ENCODE measurements at places on chromosomes 2 and 18. TPM values are rescaled to one million over a fixed set of nuclear protein-coding genes. Genes with fewer than 3 reads are reported as not detected.

DNA sequence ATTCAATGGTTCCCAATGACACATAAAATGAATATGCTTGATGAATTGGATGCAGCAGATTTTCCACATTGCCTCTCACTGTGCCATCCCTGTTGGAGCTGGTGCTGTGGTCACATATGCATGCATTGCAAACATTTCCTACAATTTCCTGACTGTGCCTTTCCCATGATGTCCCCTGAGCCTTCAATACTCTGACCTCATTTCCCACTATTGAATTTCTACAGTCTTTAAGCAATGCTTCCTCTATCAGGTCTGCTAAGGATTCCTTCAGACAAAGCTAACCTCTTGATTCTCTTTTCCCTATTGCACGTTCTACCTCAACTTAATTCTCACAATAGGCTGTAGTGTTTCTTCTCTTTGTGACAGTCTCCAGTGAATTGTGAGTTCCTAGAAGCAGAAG lies 342.5 kb upstream of the CRIM1 start:
- no peak overlapping the region for H3K4me3 ChIP-seq
- no peak overlapping the region for H3K27ac ChIP-seq
- H3K36me3 ChIP-seq = no peaks in the 10 kb centered on the region

LMAN1 gene
- 65.2 TPM for total RNA-seq

GRCh38 chr18:48222118-48222517 lies 187.1 kb downstream of the ZBTB7C start:
- no peaks in the 10 kb centered on the region for H3K36me3 ChIP-seq
- no peak overlapping the region for H3K4me3 ChIP-seq
- no peak overlapping the region for H3K27ac ChIP-seq
- no peaks in the 10 kb centered on the region for H3K4me1 ChIP-seq

DNA sequence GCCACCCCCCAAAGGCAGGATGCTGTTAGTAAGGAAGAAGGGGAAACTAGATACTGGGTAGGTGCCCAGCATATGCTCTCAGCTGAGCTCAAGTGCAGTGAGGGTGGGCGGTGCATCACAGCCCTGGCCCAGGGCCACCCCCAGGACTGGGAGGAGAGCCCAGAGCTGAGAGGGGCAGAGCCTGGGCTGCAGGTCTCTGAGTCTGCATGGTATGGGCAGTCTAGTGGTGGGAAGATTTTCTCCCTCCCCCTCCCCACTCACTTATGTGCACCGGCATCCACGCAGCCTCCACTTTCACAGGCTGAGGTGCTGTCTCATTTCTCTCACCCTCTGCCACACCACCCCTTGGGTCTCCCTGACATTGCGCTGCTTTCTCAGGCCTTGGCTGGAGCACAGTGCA lies 48.5 kb upstream of the CAB39 start:
- no peaks in the 10 kb centered on the region for H3K27me3 ChIP-seq
- H3K36me3 ChIP-seq = no peaks in the 10 kb centered on the region
- no peak overlapping the region for H3K27ac ChIP-seq
- no peak for DNase-seq
- H3K4me1 ChIP-seq = no peaks in the 10 kb centered on the region
- no peak overlapping the region for H3K4me3 ChIP-seq

GRCh38 chr18:79792988-79793355 lies 4.8 kb upstream of the KCNG2 start:
- no peak overlapping the region for H3K4me3 ChIP-seq
- H3K4me1 ChIP-seq = peaks cover 12% of the 10 kb centered on the region
- no peaks in the 10 kb centered on the region for H3K36me3 ChIP-seq

- no peaks in the 10 kb centered on the region for H3K4me1 ChIP-seq
- no peak for DNase-seq
- no peaks in the 10 kb centered on the region for H3K36me3 ChIP-seq
- H3K27ac ChIP-seq = no peak overlapping the region
- no peak overlapping the region for H3K4me3 ChIP-seq
Measured at GRCh38 chr2:13504808-13505207, 788.1 kb downstream of the TRIB2 start.

DNA sequence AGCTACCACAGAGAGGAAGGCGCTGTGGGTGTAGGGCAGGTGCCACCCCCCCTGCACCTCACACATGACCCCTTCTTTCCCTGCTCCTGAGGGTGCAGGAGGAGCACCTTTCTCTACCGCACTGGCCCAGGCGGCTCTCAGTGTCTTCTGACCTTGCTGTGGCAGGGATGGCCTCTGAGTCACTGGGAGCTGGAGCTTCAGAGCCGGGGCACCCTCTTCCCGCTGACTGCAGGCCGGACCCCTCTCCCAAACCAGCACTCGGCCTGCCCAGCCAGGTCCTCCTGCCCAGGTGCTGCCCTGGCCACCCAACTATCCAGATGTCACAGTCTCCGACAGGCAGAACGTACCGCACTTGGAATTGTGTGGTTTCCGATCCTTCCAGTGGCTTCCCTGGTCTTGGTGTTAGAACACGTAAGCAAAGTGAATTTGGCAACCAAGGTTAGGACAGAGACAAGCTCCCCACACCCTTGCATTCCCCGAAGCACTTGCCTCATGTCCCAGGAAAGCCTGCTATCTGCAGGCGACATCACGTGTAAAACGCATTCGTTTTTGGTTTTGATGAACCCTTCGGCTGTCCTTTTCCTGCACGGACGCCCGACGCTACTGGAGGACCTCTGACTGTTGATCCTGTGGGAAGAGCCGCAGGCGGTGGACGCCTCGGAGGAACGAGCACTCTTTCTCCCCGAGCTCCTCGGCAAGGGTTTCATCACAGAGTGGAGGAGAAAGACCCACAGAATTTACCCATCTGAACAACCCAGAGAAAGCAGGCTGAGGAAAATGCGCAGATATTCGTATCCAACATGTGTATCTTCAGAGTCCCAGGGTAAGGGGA lies 24.7 kb upstream of the KCNG2 start:
- H3K4me3 ChIP-seq = no peak overlapping the region
- peak; percentile 38 for DNase-seq
- H3K27me3 ChIP-seq = peaks cover 6% of the 10 kb centered on the region
- no peaks in the 10 kb centered on the region for H3K4me1 ChIP-seq

ZNF396 gene
- total RNA-seq = 1.9 TPM

DNA sequence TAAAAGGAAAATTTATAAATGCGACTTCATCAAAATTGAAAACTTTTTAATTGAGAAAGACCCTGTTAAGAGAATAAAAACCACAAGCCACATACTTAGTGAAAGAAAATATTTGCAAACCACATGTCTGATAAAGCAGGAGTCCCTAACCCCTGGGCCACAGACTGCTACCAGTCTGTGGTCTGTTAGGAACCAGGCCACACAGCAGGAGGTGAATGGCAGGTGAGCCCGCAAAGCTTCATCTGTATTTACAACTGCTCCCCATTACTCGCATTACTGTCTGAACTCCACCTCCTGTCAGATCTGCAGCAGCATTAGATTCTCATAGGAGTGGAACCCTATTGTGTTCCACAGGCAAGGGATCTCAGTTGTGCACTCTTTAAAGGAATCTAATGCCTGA lies 95.5 kb upstream of the CRACDL start:
- no peak overlapping the region for H3K27ac ChIP-seq
- no peaks in the 10 kb centered on the region for H3K27me3 ChIP-seq
- no peak overlapping the region for H3K4me3 ChIP-seq
- H3K36me3 ChIP-seq = no peaks in the 10 kb centered on the region

- H3K4me3 ChIP-seq = no peak overlapping the region
- no peaks in the 10 kb centered on the region for H3K4me1 ChIP-seq
- no peak overlapping the region for H3K27ac ChIP-seq
- no peak for DNase-seq
Measured at GRCh38 chr2:25891672-25892071, 13.4 kb upstream of the ASXL2 start.

FAM237A gene
- not detected for total RNA-seq

SLC9A4 gene
- not detected for total RNA-seq

- DNase-seq = peak; percentile 48
- no peak overlapping the region for H3K4me3 ChIP-seq
- peaks cover 16% of the 10 kb centered on the region for H3K4me1 ChIP-seq
- no peaks in the 10 kb centered on the region for H3K36me3 ChIP-seq
- H3K27ac ChIP-seq = no peak overlapping the region
Measured at GRCh38 chr2:119691651-119692245, 12.7 kb downstream of the TMEM177 start.

DNA sequence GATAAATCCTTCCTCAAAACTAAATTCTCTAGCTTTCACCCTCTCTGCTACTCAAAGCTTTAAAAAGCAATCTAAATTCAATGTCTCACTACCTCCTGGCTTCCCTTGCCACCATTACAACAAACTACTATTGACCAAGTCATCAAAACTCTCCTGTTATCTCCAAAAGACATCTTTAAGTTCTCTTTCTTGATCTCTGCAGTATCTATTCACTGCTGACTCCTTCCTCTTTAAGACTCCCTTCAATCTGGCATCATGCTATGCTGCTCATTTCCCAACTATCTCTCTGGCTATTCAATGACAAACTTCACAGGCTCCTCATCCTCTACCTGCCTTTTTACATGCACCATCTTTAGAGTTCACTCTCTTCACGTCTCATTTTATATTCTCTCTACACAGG lies 5.9 kb downstream of the PPP3R1 start:
- H3K36me3 ChIP-seq = no peaks in the 10 kb centered on the region
- H3K4me1 ChIP-seq = peaks cover 73% of the 10 kb centered on the region
- H3K4me3 ChIP-seq = no peak overlapping the region
- no peaks in the 10 kb centered on the region for H3K27me3 ChIP-seq
- H3K27ac ChIP-seq = no peak overlapping the region

DNA sequence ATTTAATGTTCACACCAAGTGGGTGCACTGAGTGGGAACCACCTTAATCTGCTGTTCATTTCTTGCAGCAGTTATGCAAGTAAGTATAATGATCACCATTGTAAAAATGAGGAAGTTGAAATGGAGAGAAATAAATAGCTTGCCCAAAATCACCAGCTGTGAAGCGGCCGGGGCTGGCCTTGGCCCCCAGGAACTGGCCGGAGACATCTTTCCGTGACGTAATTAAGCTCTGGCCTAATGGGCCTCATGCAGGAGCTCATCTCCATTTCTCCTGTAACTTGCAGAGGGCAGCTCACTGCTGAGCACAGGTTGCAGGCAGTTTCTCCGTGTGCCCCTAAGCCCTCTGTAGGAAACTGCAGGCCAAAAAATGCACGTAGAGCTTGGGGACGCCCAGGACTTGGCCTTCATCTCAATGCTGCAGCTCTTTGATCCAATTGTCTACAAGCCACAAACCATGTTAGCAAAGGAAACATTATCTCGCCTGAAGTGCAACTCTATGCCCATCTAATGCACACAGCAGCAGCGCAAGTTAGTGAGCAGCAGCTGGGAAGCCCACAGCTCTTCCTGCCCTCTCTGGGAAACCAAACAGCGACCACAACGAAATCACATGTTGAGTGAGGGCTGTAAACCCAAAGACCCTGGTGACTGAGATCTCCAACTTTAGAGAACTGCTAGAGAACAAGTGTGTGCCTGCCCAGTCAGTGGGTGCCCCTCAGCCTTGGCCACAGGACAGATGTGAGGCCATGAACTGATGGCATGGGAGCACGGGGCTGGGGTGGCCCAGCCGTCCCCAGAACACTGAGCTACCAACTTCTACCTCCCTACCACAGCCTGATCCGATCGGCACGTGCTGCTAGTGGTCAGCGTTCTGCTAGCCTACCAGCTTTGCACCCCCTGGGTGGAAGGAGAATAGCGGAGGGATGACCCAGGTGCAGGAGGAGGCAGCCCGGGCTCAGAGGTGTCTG lies 28.8 kb downstream of the APCDD1 start:
- H3K4me3 ChIP-seq = no peak overlapping the region
- H3K36me3 ChIP-seq = no peaks in the 10 kb centered on the region
- H3K4me1 ChIP-seq = no peaks in the 10 kb centered on the region
- no peak overlapping the region for H3K27ac ChIP-seq

FBXO41 gene
- 0.55 TPM for total RNA-seq

- no peak overlapping the region for H3K4me3 ChIP-seq
- no peak overlapping the region for H3K27ac ChIP-seq
- H3K27me3 ChIP-seq = no peaks in the 10 kb centered on the region
- H3K4me1 ChIP-seq = no peaks in the 10 kb centered on the region
- H3K36me3 ChIP-seq = no peaks in the 10 kb centered on the region
- DNase-seq = no peak
Measured at GRCh38 chr18:61765097-61765496, 127.7 kb downstream of the RNF152 start.

- no peaks in the 10 kb centered on the region for H3K4me1 ChIP-seq
- H3K27ac ChIP-seq = no peak overlapping the region
- no peaks in the 10 kb centered on the region for H3K36me3 ChIP-seq
- H3K27me3 ChIP-seq = no peaks in the 10 kb centered on the region
Measured at GRCh38 chr2:213164263-213164662, 12.9 kb upstream of the IKZF2 start.

C2orf81 gene
- total RNA-seq = not detected

ABCG5 gene
- not detected for total RNA-seq

LIMS2 gene
- 157 TPM for total RNA-seq

GRCh38 chr2:71800106-71800809 lies 346.9 kb downstream of the DYSF start:
- no peak overlapping the region for H3K27ac ChIP-seq
- no peaks in the 10 kb centered on the region for H3K27me3 ChIP-seq
- peak; percentile 50 for DNase-seq
- no peaks in the 10 kb centered on the region for H3K36me3 ChIP-seq
- H3K4me1 ChIP-seq = peaks cover 3% of the 10 kb centered on the region
- H3K4me3 ChIP-seq = no peak overlapping the region

SIX2 gene
- not detected for total RNA-seq

STARD6 gene
- total RNA-seq = not detected

GRCh38 chr2:143685421-143686078 lies 556.3 kb downstream of the ARHGAP15 start:
- no peak overlapping the region for H3K4me3 ChIP-seq
- no peak for DNase-seq
- H3K27ac ChIP-seq = no peak overlapping the region
- no peaks in the 10 kb centered on the region for H3K4me1 ChIP-seq

GRCh38 chr2:74414441-74414840 lies 7.0 kb downstream of the C2orf81 start:
- peak overlapping the region; percentile 43 for H3K27ac ChIP-seq
- no peaks in the 10 kb centered on the region for H3K36me3 ChIP-seq
- H3K27me3 ChIP-seq = no peaks in the 10 kb centered on the region
- no peak for DNase-seq
- H3K4me3 ChIP-seq = peak overlapping the region; percentile 53

DNA sequence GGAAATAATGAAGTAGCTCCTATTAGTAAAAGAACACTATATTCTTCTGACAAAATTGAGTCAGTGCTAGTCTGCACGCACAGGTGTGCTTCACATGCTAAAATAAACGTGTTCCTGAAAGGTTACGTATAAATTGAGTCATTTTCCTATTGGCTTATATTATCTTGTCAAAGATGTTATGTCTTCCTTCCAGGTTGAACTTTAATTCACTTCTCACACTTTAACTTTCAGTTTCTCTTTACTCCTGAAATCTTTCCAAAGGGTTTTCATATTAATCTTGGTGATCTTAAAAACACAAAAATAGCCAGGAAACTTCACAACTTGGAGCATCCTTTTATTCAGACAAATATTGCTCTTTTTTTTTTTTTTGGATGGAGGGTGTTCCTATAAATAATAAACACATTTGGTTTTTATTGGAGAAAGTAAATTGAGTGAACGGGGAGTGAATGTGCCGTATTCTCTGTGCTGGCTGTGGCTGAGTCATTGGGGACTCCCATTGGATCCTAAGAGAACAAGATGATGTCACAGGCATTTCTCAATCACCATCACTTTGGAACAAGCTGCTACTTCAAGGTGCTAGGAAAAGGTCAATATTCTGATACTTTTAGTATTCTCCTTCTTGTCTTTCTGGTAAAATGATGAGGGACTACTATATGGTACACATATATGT lies 150.2 kb upstream of the SPATS2L start:
- no peaks in the 10 kb centered on the region for H3K36me3 ChIP-seq
- peak overlapping the region; percentile 34 for H3K4me3 ChIP-seq
- H3K27me3 ChIP-seq = no peaks in the 10 kb centered on the region
- H3K4me1 ChIP-seq = no peaks in the 10 kb centered on the region

TRIM43 gene
- not detected for total RNA-seq

Measured in sigmoid colon (tissue), 7 donors.